ENCODE measurements at places on chromosomes 1 and 21.

GRCh38 chr1:119475866-119476439, 31.1 kb upstream of the HSD3B1 start:
- peak; percentile 31 for DNase-seq

GRCh38 chr21:46067505-46068201, 30.3 kb upstream of the COL6A2 start:
- no peak for DNase-seq

- DNase-seq = no peak
Measured at GRCh38 chr1:175099916-175100315, 32.3 kb downstream of the TNN start.

- DNase-seq = no peak
Measured at GRCh38 chr1:220093361-220094015, 444 bp upstream of the IARS2 start.

GRCh38 chr1:30307182-30307581, 416.2 kb downstream of the MATN1 start:
- no peak for DNase-seq

- DNase-seq = no peak
Measured at GRCh38 chr1:101276818-101277217, 40.0 kb downstream of the S1PR1 start.

GRCh38 chr1:235112297-235113182, 16.1 kb downstream of the TOMM20 start:
- DNase-seq = no peak

DNA sequence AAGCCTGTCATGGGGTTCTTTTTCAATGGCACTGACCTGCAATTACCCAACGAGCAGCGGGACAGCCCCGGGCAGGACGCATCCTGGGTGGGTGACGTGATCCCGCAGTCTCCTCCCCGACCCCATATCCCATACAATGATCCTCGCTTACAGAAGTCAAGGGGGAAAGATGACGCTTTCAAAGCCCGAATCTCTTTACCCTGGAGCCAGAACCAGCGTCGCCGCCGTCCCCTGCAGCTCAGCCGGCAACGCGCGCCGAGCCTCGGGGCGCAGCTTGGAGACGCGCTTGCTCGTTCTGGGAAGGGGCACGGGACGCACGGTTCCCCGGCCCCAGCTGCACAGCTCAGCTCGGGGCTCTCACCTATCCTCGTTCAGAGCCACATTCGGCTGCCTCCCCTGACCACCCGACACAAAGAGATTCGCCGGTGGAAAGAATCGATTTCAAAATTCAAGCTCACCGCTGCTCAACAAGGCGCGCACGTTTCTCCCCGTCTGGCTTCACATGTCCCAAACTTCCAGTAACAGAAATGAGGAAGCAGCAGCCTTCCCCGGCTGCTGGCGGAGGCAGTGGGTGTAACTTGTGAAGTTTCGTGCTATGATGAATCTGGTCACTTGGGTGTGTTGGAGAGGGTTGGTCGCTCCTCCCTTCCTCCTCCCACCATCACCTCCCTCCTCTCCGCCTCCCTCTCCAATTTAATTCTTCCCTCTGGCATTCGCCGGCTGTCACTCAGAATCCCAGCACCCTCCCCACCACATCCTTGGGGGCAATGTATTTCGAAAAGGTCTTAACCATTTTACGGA, at the start of gene TIAM1:
Gene TIAM1, minus strand, starts transcription at position 582 of the 801 bp plus-strand sequence. CDS start 77,289 bp downstream, outside the sequence.
- no peak for DNase-seq

GRCh38 chr1:7500381-7501083, 270.6 kb upstream of the VAMP3 start:
- DNase-seq = no peak

Data from MM.1S (cell line).